ENCODE measurements at places on chromosomes 11 and 22.

DNA sequence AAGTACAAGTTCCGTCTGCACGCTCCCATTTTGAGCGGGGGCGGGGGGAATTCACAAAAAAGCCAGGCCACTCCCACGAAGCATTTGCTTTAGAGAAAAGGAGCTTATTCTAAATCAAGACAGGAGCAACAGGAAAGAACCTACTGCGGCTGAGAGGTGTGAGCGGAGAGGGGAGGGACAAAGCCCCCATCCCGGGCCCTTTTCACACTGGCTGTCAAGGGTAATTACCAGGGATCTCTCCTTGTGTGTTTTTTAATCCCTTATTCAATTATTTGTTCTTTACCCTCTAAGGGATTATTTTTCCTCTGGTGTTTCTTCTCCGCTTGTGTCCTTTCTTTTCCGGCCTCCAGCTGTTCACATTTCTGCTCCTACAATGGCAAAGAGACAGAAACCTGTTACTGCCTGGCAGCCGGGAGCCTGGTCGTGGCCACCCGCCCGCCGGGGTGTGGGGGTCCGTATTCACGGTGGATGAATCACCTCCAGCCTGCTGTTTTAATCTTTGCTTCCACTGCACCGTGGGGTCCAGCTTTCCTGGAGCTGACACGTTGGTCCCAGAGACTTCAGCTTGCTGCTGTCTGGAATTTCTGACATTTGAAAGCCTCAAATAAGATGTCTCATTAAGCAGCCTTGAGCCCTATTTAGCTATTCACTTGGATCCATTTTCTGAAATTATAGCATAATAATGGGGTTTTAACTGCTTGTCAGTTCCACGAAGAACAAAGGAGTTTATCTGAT is 61.4 kb upstream of the FADD start:
- DNase-seq: no peak

- peak; percentile 51 for DNase-seq
These were observed 71.0 kb upstream of the KCNQ1OT1 start for GRCh38 chr11:2770761-2771301.

DNA sequence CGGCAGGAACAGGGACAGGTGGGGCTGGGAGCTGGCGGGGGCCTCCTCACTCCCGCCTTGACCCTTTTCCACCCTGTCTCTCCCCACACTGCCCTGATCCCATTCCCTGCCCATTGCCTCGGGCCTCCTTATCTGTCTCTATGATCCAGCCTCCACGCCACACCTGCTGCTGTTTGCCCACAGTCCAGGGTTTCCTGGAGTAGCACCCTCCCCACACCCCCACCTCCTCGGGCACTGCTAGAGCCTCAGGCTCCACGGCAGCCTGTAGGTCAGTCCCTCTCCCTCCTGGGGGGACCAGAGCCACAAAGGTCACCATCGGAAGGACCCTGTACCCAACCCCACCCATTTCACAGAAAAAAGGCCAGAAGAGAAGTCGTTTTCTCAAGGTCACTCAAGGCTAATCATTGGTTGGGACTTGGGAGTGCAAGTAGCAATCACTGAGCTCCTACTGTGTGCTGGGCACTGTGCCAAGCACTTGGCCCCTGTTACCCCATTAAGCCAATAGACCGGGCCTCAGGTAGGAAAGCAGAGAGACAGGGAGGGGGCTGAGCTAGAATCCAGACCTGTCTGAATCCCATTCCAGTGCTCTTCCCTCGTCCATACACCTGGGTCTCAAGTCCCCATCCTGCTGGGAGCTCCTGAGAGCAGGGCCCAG is 71.8 kb downstream of the PDE2A start:
- DNase-seq: no peak

DNA sequence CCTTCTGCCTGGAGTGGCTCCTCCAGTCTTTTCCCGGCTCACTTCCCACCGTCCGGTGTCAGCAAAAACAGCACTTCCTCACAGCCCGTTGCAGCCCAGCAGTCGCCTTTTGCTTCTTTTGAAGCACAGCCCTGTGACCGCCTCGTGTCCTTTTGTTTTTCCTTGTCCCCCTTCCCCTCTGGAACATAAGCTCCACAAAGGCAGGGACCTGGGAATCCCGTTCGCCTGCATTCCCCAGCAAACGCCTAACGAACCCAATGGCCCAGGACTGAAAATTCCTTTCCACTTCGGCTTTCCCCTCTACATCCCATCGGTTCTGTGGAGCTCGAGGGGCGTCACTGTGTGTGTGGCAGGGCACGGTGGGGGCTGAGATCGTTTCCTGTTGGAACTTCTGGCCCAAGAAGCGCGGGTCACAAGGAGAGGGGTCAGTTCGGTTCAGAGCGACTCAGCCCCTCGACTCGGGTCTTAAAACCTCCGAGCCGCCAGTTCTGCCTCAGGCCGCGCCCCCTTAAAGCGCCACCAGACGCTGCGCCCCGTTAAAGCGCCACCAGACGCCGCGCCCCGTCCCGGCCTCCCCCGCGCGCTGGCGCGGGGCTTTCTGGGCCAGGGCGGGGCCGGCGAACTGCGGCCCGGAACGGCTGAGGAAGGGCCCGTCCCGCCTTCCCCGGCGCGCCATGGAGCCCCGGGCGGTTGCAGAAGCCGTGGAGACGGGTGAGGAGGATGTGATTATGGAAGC is 841 bp downstream of the RIC8A start:
- peak; percentile 84 for DNase-seq

GRCh38 chr22:44430716-44431115 is 67.3 kb downstream of the RTL6 start:
- DNase-seq: no peak

DNA sequence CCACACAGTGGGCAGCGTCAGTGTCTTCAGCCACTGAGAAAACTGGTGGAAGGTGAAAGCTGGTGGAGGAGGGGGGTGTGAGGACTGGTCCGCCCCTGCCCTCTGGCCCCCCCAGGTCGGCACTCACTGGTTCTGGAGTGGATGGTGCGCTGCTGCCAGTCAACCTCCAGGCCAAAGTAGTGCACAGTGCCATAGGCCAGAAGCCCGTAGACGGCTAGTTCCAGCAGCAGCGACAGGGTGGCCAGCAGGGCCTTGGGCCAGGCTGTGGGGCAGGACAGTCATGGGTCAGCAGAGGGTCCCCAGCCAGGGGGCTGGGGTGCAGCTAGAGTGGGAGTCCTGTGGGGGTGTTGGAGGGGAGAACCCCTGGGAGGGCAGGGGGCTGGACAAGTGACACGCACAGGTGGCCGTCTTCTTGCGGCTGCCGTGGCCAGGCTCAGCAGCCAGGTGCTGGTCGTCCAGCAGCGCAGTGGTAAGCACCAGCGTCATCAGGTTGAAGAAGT is 2.2 kb downstream of the LMF2 start:
- DNase-seq: no peak

GRCh38 chr11:67253872-67254624 is 12.2 kb upstream of the GRK2 start:
- DNase-seq: peak; percentile 61

DNA sequence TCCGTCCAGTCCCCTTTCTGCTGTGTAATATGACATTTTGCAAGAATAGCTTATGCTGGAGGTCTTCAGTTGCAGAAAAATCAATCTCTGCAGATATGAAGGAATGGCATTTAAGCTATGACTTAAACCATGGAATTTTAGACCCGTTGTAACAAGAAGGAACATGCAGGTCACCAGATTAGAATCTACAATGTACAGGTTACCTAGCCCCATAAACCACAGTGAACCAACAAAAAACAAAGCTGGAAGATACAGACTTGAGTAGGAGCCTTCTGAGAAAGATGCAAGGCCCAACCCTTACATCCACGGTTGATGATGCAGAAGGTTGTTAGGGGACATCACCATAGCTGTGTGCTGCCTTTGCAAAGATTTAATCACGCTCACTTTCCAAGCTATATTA is 132.5 kb downstream of the WT1 start:
- DNase-seq: no peak

DNA sequence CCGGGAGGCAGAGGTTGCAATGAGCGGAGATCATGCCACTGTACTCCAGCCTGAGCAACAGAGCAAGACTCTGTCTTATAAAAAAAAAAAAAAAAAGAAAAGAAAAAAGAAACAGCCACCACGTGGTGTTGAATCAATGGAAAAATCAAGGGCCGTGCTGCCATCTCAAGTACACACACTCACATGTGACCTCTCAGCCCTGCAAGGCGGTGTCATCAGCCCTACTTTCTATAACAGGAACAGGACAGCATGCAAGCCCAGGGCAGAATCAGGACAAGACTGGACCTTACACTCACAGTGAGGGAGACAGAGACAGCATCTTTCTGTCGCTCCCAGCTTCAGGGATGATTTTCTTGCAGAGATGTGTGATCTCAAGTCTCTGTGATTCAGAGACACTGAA is 179.6 kb downstream of the MPPED1 start:
- no peak for DNase-seq

- DNase-seq: no peak
These were observed 43.8 kb downstream of the KCNQ1OT1 start for GRCh38 chr11:2655834-2656622.

GRCh38 chr11:75474240-75474639 is 41.2 kb upstream of the KLHL35 start:
- DNase-seq: no peak

GRCh38 chr11:69898123-69898522 is 78.9 kb upstream of the FGF3 start:
- no peak for DNase-seq

GRCh38 chr11:75432911-75433321 is at the start of gene KLHL35:
KLHL35 (minus strand) TSS chr11:75433203; CDS start chr11:75430629, 2,574 bp downstream.
- no peak for DNase-seq

- DNase-seq: no peak
These were observed 31.6 kb downstream of the SIK2 start for GRCh38 chr11:111633756-111634362.

DNA sequence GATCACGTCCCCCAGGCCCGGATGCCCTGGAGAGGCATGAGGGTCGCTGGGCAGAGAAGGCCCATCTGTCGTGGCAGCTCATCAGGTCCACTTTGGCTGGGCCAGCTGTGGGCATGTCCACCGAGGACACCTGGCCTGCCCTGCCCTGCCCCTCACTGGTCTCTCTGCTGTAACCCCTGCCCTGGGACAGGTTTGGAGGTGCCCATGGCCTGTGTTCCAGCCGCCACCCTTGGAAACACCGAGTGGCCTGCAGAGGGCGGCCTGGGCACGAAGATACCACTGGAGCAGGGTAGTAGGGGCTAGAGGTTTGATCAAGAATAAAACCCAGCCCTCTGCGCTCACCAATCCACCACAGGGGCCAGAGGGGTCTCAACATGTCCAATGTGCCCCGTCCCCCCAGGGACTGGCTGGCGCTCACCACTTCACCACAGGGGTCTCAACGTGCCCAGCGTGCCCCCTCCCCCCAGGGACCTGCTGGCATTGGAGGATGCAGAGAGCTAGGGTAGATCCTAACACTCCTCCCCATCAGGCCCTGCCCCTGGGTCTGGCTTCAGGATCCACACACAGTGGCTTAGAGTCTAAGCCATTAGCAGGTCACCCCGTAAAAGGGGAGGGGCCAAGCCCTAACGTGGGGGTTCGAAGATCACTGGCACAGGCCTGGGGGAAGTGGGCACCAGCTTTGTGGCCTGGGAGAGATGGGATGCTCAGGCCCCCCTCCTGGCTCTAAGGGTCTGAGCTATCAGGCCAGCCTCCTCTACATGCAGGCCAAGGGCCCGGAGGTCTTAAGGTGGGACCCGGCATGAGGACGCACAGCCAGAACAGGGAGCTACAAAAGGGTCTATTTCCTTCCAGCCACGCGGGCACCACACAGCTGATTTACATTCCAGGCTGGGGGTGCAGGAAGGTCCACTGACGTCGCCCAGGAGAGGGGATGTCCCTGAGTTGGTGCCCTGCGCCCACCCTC is 1.3 kb upstream of the HDAC10 start:
- peak; percentile 36 for DNase-seq

- DNase-seq: no peak
These were observed at the start of gene OR8J3 for GRCh38 chr11:56140151-56140661. OR8J3 (minus strand) TSS chr11:56140201; CDS start chr11:56137718, 2,483 bp downstream.

DNA sequence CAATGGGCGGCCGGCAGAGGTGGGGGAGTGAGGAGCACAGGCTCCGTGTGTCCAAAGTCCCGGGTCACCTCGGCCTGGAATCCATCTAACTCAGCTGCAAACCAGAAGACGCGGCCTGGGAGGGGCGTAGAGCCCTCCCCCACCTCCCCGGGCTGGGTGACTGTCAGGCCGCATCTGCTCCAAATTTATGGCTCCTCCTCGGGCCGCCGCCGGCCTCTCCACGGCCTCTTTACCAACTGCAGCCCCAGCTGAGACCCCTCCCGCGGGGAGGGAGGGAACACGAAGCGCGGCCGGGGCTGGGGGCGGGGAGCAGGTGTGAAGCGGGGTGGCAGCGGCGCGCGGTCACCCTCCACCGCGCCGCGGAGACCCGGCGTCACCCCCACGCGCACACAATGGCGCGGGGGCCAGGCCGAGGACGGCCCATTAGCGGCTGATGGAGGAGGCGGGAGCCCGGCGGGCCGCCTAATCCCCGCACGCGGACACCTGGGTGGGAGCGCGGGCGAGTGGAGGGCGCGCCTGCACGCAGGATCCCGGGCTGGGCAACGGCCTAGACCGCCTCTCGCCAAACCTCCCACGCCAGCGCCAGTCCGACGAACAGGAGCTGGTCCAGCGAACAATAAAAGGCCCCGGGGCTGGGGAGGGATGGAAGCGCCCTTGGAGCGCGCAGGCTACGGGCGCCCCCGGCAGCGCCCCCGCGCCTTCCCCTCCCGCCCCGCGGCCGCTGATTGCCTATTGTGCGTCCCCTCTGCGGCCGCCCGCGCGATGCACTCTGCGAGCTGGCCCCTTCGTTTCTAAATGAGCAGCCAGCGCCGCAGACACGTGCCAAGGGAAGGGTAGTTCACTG is 25.9 kb upstream of the ROBO3 start:
- no peak for DNase-seq

DNA sequence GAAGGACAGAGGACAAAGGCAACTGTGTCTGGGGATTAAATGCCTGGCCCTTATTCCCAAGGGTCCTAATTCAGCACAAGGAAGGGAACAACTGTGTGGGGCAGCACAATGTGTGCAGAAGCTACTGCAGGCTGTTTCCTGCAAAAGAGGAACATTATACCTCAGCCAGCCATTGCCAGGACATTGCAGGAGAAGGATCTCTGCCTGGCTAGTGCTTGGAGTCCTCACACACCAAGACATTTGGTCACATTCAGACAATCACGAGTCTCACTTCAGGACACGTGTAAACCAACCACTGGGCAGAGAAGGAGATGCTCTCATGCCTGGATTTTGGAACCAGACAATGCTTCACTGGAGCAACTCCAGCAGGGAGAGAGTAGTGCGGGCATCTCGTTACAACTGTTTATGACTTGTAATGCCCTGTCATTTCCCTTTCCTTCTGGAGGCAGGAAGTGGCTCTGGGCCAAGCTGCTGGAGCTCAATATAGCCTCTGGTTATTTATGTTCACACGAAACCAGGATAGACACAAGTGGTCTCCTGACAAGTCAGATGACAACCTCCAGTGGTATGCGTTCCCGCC is 23.9 kb upstream of the ZC3H12C start:
- DNase-seq: no peak

GRCh38 chr11:133198438-133198837 is 333.9 kb downstream of the OPCML start:
- DNase-seq: no peak
